ENCODE measurements at places on chromosomes 1 and 21.

DNA sequence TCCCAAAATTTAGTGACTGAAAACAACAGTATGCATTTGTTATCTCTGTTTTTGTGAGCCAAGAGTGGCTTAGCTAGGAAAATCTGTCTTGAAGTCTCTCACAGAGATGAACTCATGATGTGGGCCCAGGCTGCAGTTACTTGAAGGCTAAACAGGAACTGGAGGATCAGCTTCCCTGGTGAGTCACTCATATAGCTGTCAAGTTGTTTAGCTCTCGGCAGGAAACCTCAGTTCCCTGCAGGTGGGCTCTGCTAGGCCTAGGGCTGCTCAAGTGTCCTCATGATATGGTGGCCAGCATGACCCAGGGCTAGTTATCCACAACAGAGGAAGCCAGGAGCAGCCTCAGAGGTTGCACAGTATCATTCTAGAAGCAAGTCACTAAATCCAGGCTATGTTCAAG lies 30.2 kb upstream of the DDX59 start:
- H3K27ac ChIP-seq: no peak overlapping the region
- H3K4me1 ChIP-seq: no peaks in the 10 kb centered on the region
- no peak overlapping the region for H3K4me3 ChIP-seq
- H3K27me3 ChIP-seq: no peaks in the 10 kb centered on the region
- H3K36me3 ChIP-seq: no peaks in the 10 kb centered on the region
- no peak for DNase-seq

- DNase-seq: no peak
- no peaks in the 10 kb centered on the region for H3K36me3 ChIP-seq
- no peak overlapping the region for H3K4me3 ChIP-seq
- peaks cover 8% of the 10 kb centered on the region for H3K4me1 ChIP-seq
- H3K27me3 ChIP-seq: no peaks in the 10 kb centered on the region
Observed at GRCh38 chr1:59730302-59730701, 84.4 kb upstream of the HOOK1 start.

- H3K4me1 ChIP-seq: no peaks in the 10 kb centered on the region
- no peaks in the 10 kb centered on the region for H3K27me3 ChIP-seq
- H3K4me3 ChIP-seq: no peak overlapping the region
- no peak overlapping the region for H3K27ac ChIP-seq
Observed at GRCh38 chr1:213733705-213734104, 254.1 kb upstream of the PROX1 start.

DNA sequence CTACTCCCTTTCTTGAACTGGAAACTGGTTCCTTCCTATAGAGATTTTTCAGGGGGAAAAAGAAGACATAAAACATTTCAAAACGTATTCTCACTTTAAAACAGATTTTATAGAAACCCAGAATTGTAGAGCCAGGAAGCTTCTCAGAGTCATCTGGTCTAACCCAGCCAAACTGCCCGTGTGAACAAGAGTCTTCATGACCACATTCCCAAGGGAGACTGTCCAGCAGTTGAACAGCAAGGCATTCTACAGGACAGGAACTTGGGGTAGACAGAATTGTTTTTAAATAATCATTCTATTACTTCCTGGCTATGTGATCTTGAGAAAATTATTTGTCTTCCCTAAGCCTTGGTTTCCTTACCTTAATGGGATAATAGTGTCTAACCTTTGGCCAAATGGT lies 163.5 kb upstream of the IVNS1ABP start:
- no peak overlapping the region for H3K4me3 ChIP-seq
- H3K4me1 ChIP-seq: no peaks in the 10 kb centered on the region
- H3K27ac ChIP-seq: no peak overlapping the region
- no peaks in the 10 kb centered on the region for H3K36me3 ChIP-seq
- no peaks in the 10 kb centered on the region for H3K27me3 ChIP-seq

DNA sequence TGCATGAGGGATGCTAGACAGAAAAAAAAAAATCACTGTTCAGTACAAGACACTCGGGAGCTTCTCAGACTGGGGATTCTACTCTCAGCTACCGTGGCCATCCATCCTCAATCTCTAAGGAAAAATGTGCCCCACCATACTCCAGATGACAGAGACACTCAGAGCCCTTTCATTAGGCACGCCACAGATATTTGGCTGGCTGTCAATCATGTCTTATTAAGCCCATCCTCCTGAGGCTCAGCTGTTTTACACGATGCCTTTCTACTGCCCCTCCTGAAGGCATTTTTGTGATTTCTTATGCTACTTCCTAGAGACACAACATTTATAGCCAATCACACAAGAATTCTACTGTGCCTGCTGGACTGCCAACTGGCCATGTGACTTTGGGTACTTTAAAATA lies 92.9 kb downstream of the KIF14 start:
- no peaks in the 10 kb centered on the region for H3K27me3 ChIP-seq
- DNase-seq: no peak

DNA sequence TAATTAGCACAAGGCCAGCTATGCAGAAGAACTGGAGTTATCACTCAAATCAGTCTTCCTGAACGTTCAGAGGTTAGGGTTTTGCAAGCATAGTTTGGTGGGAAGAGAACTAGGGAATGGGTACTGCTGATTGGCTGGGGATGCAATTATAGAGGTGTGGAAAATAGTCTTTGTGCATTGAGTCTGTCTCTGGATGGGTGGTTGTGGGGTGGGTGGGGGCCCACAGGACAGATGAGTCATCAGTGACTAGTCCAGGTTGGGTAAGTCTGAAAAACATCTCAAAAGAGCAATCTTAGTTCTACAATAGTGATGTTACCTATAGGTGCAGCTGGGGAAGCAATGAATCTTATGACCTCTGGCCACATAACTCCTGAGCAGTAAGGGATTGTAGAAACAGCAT lies 89.7 kb upstream of the HMCN1 start:
- H3K4me3 ChIP-seq: no peak overlapping the region
- peaks cover 25% of the 10 kb centered on the region for H3K4me1 ChIP-seq
- H3K27me3 ChIP-seq: no peaks in the 10 kb centered on the region
- H3K36me3 ChIP-seq: no peaks in the 10 kb centered on the region
- no peak for DNase-seq

- no peak overlapping the region for H3K4me3 ChIP-seq
- no peaks in the 10 kb centered on the region for H3K36me3 ChIP-seq
- no peak overlapping the region for H3K27ac ChIP-seq
- no peaks in the 10 kb centered on the region for H3K4me1 ChIP-seq
Observed at GRCh38 chr1:162676750-162677149, 44.5 kb downstream of the DDR2 start.

DNA sequence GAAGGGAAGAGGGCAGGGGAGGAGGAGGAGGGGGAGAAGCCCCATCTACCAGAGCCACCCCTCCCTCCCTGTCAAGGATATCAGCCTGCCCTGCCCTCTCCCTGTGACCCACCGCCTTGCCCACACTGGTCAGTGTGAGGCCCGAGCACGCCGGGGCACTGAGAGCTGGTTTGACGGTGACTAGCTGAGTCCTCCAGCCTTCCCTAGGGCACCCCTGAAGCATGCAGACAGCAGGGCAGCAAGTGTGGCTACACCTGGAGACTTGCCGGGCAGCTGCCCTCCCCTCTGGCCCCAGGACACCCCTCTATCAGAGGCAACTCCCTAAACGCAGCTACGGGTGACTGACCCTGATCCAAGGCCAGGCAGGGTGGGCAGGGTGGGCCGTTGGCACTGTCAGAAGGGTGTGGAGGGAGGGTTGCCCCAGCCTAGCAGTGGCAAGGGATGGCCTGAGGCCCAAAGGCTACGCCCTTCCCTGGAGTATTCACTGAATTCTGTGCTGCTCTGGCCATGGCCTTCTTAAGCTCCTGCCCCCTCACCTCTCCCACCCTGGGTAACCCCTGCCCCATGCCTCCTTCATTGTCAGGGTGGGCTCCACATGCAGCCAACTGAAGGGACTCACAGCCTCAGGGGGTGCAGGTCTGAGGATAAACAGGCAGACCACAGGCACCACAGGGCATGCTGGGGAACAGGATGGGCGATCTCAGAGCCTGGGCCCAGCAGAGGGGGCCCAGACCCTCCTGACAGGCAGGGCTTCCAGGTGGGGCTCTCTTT lies 19.6 kb downstream of the WNT9A start:
- no peaks in the 10 kb centered on the region for H3K27me3 ChIP-seq
- H3K4me3 ChIP-seq: no peak overlapping the region
- H3K27ac ChIP-seq: no peak overlapping the region
- H3K4me1 ChIP-seq: peaks cover 11% of the 10 kb centered on the region

DNA sequence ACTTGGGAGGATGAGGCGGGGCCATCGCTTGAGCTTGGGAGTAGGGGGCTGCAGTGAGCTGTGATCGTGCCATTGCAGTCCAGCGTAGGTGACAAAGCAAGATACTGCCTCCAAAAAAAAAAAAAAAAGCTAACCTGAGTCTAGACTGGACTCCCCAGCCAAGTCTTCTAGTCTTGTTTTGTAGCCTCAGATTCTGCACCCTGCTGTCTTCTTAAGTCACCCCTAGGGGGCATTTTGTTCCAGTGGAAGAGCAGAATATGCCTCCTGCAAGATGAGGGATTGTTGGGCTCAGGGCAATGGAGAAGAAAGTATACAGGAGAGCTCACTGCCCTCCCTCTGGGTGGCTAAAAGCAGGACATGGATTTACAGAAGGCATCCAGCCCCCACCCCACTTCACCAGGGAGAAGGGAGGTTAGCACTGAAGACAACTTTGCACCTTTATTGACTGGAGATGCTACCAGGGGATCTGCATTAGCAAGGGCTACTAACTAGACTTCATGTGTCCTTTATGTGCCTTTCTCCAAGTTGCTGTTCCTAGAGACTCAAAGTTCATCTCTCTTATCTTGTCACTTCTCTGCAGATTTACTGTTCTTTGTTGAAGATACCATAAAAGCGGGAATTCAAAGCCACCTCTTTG lies 15.3 kb upstream of the RNF187 start:
- H3K27ac ChIP-seq: no peak overlapping the region
- H3K27me3 ChIP-seq: no peaks in the 10 kb centered on the region
- no peaks in the 10 kb centered on the region for H3K4me1 ChIP-seq
- no peaks in the 10 kb centered on the region for H3K36me3 ChIP-seq
- H3K4me3 ChIP-seq: no peak overlapping the region

GRCh38 chr1:234488054-234489006 lies 9.4 kb upstream of the TARBP1 start:
- no peaks in the 10 kb centered on the region for H3K27me3 ChIP-seq
- no peaks in the 10 kb centered on the region for H3K36me3 ChIP-seq
- DNase-seq: no peak
- peaks cover 8% of the 10 kb centered on the region for H3K4me1 ChIP-seq
- H3K4me3 ChIP-seq: no peak overlapping the region

DNA sequence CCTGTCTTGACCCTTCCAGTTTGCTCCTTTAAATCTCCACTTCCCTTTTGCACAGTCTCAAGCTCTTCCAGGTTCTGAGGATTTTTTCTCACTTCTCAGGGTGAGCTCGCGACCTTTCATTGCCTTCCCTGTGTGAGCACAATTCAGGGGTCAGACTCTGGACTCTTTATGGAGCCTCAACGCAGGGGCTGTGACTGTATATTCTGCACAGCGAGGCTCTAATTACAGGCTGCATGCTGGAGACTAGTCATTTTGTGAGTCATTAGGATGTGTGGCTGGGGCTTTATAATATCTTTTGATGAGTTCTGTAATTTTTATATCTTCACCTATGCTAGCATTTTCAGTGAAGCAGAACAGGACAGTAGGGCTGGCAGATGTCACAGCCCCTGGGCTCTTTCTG lies 270.7 kb downstream of the KAZN start:
- H3K4me1 ChIP-seq: no peaks in the 10 kb centered on the region
- H3K27ac ChIP-seq: no peak overlapping the region
- no peaks in the 10 kb centered on the region for H3K36me3 ChIP-seq
- H3K4me3 ChIP-seq: no peak overlapping the region

DNA sequence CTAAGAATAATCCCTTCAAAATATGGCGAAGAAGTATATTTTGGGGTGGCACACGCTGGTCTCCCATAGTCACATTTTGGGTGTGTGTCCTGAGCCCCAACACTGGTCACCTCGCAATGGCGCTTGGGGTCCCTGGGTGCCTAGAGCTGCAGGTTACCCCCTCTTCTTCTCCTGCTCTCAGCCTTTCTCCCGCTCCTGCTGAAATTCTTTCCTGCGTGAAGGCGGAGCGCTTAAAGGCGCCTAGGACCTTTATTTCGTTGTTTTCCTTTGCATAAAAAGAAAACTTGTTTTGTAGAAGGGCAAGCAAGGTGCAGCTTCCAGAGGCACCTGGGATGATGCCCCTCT lies 339 bp upstream of the PIK3CD start:
- no peaks in the 10 kb centered on the region for H3K36me3 ChIP-seq
- DNase-seq: no peak
- peak overlapping the region; percentile 69 for H3K27ac ChIP-seq
- peak overlapping the region; percentile 91 for H3K4me3 ChIP-seq
- no peaks in the 10 kb centered on the region for H3K27me3 ChIP-seq
- H3K4me1 ChIP-seq: peaks cover 63% of the 10 kb centered on the region
